Regular cardiac myocyte (primary cell): ENCODE measurements at places on chromosomes 6 and 20. TPM values are rescaled to one million over a fixed set of nuclear protein-coding genes. Genes with fewer than 3 reads are reported as not detected.

The LY6G6C gene
- under 0.01 TPM in 1 of 2 replicates, not detected in the other for total RNA-seq

The MYMX gene
- total RNA-seq, result not detected in 2 replicates

The IRF4 gene
- 0.19 and 0.28 TPM in 2 replicates for total RNA-seq

The LY6G6F gene
- not detected in 2 replicates for total RNA-seq

The LAMA2 gene
- total RNA-seq, result 13.6 and 64.3 TPM in 2 replicates
